Activated T-helper 1 cell treated with anti-CD3 and anti-CD28 coated beads, Interleukin-2, amount 50 U/mL, for 16 hours (primary cell): ENCODE measurements at places on chromosomes 11 and 22.

DNA sequence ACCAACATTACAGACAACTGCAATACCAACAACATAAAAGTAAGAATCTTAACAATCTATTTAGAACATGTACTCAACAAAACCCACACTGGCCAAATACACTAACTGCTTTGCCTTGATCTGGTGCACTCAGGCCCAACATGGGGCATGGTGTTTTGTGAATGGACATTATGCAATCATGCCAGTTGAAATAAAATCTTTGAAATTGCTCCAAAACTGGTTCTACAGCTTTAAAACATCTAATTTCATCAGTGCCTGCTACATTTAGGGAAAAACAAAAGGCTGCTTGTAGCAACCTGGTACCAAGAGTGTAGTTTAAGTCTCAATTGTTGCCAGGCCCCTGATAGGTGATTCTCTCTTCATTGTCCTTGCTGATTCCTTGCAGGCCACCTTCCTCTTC is 3.3 kb upstream of the CTR9 start:
- DNase-seq: no peak

GRCh38 chr11:116580799-116581198 is 192.0 kb downstream of the BUD13 start:
- no peak for DNase-seq

GRCh38 chr11:70226967-70227366 is 23.9 kb downstream of the FADD start:
- DNase-seq: no peak

- DNase-seq: no peak
Observed at GRCh38 chr22:23500508-23501260, 79.4 kb downstream of the IGLL1 start.

DNA sequence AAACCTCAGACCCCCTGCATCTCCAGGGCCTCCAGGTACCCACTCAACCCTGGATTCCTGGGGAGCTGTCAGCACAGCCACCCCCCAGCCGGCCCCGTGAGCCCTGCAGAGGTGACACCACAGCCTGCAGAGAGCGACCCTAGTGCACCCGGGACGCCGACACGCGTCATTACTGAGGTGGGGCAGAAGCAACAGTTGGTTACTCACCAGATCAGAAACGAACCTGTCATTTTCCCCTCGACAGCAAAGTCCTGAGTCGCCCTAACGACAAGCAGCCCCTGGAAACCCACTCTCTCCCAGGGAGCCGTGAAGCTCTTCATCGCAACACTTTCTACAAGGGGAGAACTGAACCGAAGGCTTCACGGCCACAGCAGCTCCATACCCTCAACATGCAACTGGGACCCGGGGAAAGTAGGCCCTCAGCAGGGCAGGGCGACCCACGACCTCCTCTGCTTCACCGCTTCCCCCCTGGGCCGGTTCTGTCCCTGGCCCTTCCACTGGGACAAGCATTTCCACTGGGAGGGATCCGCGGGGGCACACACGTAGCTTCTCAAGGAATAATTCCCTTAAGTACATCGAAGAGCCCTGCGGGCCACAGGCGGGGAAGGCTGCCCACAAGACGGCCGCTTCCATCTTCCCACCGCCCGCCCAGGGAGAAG is 1.6 kb downstream of the BRD1 start:
- peak; percentile 44 for DNase-seq

DNA sequence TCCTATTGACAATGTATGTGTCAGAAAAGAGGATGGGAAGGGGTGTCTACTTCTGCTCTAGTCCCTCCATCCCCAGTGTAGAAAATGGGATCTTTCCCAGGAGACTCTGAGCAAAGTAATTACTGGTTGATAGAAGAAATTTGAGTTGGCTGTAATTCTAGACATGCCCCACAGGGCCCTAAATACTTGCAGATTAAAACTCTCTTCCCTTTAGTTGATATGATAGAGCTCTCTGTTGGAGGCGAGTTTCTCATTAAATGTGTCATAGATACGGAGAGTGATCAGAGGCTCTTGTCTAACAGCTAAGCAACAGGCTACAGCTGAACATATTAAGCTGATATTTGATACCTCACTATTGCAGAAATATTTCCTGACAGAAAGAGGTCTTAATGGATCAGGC is 32.9 kb downstream of the OR52E1 start:
- no peak for DNase-seq

GRCh38 chr11:27213232-27213660 is 149.8 kb downstream of the CCDC34 start:
- no peak for DNase-seq

- no peak for DNase-seq
Observed at GRCh38 chr11:131446590-131447275, 76.3 kb downstream of the NTM start.

GRCh38 chr11:74325649-74326645 is 14.5 kb upstream of the P4HA3 start:
- DNase-seq: no peak

- DNase-seq: no peak
Observed at GRCh38 chr11:126751242-126751641, 249.3 kb downstream of the KIRREL3 start.
